ENCODE measurements at places on chromosomes 6 and 20.

DNA sequence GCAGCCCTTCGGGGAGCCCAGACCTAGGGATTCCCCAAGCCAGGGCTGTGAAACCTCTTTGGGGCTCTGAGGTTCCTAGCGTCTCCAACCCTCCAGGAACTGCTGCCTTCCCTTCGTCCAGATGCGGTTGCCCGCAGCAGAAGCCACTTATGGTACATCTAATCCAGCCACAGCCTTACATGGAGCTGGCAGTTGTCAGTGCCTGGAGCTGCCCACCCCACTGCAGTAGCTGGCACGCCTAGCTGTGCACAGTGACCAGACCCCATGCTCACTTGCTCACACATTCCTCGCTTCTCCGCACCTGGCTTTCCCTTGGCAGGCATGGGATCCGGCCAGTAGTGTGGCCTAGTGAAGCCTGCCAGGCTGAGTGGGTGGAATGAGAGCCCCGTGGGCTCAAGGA is 547.6 kb downstream of the TBC1D32 start:
- no peak for DNase-seq

GRCh38 chr20:58712151-58712791 is 19.7 kb downstream of the NPEPL1 start:
- DNase-seq, result peak; percentile 1

DNA sequence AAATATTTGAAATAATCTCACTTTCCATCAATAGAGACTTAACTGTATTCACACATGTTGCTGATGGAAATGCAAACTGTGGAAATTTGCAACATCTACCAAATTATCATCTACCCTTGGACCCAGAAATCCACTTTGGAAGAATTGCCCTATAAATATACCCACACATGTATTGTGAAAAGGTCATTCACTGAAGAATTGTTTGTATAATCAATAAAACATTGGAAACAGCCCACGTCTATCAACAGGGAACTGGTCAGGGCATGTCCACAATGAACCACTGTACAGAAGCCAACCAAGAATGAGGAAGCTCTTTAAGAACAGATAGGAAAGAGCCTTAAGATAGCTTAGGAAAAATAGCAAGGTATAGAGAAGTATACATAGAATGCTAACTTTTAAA is 36.2 kb downstream of the PXDC1 start:
- DNase-seq, result no peak

GRCh38 chr20:36377348-36378326 is 71.5 kb downstream of the DLGAP4 start:
- DNase-seq, result no peak

- no peak for DNase-seq
Measured at GRCh38 chr6:136511926-136512325, 38.3 kb downstream of the MAP7 start.

GRCh38 chr6:168937054-168937453 is 316.6 kb downstream of the THBS2 start:
- DNase-seq, result no peak

DNA sequence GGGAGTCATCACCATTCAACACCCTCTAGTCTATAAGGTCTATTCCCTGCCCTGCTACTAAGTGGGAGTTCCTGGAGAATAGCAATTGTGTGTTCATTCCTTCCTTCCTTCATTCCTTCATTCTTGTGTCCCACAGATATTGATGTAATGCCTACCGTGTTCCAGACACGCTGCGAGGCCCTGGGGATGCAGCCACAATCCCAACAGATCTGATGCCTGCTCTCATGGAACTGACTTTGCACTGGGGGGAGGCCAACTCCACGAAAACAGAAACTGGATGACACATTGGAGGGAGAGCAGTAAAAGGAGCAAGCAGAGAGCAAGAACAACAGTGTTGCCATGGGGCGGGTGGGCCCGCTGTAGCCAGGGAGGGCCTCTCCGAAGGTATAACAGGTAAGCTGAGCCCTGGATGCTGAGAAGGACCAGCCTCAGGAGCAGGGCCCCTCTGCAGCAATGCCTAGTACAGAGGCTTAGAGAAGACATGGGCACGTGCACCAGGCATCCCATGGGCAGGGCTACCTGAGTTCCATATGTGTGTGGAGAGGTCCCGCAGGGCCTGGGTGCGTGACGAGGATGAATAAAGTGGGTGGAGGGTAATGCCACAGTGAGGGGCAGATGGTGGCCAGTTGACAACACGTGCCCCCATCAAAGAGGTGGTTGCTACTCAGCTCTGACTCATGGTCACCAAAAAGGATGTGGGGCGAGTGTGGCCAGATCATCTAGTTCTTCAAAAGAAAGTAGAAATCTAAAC is 173.9 kb downstream of the NFATC2 start:
- no peak for DNase-seq

- DNase-seq, result no peak
Measured at GRCh38 chr6:4930025-4930691, 73.7 kb downstream of the RPP40 start.

DNA sequence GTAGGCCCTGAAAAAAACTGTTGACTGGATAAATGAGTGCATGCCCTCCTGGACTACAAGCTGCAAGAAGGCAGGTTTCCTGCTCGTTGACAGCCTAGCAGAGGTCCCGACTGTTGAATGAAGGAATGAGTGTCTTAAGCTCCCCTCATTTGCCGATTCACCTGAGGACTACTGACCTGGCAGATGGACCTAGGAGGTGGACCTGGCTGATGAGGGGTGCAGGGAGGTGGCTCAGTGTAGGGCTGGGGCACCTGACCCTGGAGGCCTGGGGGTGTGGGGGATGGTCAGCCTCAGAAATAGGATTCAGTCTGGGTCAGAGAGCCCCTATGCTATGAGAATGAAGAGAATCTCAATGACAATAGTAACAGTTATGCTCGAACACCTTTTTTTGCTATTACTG is 11.6 kb upstream of the TFAP2C start:
- no peak for DNase-seq

- no peak for DNase-seq
Measured at GRCh38 chr20:9363673-9364072, 150.7 kb upstream of the LAMP5 start.

DNA sequence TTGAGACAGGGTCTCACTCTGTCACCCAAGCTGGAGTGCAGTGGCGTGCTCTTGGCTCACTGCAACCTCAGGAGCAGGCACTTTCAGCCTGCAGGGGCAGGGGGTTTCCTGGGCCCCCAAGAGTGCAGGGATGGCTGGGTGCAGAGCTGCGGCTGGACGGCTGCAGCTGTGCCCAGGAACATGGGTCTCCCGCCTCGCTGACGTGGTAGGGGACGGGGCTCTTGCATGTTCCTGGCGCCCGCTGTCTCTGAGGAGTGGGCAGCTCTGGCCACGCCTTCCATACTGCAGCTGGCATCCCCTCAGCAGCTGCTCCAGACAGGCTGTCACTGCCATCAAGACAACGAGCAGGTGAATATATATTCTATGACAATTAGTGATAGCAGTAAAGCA is 2.2 kb upstream of the DEK start:
- no peak for DNase-seq

- DNase-seq, result no peak
Measured at GRCh38 chr6:21022343-21023107, 488.3 kb downstream of the CDKAL1 start.

- no peak for DNase-seq
Measured at GRCh38 chr6:26221186-26221585, 134.0 kb downstream of the HFE start.

- no peak for DNase-seq
Measured at GRCh38 chr6:139154881-139155547, 20.1 kb downstream of the HECA start.

DNA sequence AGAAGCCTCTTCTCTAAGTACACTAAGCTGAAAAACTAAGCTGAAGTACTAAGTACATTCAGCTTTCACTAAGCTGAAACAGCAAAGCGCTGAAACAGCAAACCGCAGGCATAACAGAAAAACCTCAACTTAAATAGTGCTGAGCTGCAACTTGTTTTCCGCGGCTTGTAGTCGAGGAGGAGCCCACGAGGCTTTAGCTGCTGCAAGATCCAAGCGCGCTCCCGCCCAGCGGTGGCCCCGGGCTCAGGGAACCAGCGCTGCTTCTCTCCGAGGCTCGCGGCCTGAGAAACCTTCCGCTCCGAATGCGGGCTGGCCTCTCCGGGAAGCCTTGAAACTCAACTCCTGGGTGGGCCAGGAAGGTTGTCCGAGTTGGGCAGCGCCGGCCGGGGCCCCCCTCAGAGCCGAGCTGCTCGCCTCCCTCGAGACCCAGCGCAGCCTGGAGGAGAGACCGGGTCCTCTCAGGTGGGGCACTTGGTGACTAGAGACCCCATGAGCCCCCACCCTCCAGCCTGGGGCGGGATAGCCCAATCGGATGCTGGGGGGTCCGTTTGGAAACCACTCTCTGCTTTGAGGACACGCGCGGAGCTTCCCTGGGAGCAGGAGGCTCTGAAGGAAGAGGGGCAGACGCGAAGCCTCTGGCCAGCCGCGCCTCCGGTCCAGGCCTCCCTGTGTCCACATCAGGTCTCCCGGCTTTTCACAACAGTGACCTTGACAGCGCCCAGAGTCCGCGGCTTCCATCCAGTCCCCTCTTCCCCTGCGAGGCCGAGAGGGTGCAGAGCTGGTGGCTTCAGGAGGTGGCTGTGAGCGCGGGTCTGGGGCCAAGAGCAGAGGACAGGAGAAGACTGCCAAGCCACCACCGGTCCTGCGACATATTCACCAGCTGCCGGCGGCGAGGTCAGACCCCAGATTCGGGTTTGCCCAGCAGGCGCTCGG is 38.1 kb upstream of the HLA-E start:
- peak; percentile 64 for DNase-seq

- no peak for DNase-seq
Measured at GRCh38 chr6:111980971-111981840, 72.7 kb upstream of the CCN6 start.

GRCh38 chr6:136751522-136751956 is 40.7 kb downstream of the MAP3K5 start:
- peak; percentile 25 for DNase-seq

DNA sequence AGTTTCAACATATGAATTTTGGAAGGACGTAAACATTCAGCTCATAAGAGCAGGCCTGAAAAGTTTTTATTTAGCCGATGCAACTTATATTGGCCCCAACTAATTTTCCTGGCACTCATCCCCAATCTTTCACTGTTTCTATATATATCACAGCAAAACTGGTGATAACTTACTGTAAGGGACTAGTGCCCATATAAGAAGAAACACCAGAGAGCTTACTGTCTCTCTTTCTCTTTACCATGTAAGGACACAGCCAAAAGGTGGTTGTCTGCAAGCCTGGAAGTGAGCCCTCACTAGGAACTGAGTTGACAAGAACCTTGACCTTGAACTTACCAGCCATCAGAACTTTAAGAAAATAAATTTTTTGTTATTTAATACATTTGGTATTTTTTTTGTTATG is 807.4 kb upstream of the CITED2 start:
- DNase-seq, result no peak

DNA sequence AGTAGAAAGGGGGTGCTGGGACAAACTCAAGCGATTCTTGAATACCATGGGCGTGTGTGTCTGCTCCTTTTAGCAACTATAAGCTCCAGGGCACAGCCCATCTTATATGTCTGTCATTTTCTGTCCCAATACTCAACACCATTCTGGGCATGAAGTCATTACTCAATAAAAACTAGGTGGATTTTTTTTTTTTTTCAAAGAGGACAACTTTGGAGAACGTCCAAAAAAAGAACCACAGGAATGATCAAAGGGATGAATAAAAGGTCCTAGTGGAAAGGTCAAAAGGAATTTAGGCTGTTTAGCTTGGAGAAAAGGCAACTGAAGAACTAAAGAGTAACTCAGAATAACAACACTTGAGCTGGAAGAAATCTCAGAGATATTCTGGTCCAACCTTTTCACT is 24.4 kb downstream of the UQCC1 start:
- no peak for DNase-seq

- DNase-seq, result no peak
Measured at GRCh38 chr20:16209951-16210361, 363.3 kb downstream of the KIF16B start.

DNA sequence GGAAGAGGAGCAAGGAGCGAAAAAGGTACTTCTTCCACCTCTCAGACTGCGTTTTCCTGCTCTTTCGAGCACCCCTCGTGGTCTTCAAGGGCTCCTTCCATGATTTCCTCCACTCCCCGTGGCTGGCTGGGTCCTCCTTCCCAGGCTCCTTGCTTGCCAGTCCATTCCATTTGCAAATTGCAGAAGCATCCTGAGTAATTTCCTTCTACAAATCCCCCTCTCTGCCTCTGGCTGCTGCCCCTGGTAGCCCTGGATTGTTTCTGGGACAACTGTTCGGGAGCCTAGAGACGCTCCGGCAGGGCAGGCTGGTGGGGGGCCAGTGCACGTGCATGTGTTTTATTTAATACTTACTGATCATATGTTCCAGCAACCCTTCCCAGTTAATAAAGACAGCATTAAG is 173.1 kb downstream of the ZMYND8 start:
- DNase-seq, result no peak

GRCh38 chr6:42714098-42714761 is 8.2 kb downstream of the PRPH2 start:
- DNase-seq, result no peak

- DNase-seq, result no peak
Measured at GRCh38 chr20:1391640-1392442, 1.0 kb downstream of the FKBP1A start.

DNA sequence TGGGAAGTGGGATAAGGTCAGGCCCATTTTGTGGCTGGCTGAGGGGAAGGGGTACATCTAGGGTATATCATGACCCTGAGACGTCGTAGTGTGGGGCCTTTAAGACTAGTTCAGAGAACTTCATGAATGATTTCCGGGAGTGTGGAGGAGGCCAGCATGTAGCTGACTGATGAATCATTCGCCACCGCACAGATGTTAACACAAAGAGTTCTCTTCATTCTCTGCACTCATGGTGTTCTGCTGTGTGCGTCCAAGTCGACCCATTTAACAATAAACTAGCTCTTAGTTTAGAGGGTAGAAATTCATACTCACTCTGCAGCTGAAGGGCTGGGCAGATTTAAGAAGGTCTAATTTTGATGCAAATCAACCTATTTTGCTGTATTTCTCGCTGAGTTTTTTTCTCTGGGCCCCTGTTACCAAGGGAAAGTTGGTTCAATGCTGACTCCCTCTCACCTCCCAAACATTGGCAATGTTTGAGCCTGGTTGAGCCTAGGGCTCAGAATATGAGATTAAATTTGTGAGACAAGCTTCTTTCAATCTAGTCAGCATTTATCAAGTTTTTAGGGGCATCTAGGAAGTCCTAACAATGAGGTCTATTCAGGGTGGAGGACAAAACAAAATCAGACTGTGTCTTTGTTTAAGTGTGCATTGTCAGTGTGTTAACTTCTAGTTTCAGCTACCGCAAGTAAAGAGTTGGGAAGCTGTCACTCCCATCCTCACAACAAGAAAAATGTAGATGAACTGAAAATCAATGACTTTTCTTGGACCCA is 106.8 kb upstream of the CBLN4 start:
- no peak for DNase-seq

- no peak for DNase-seq
Measured at GRCh38 chr20:44422083-44422482, 53.6 kb upstream of the TTPAL start.

GRCh38 chr20:40802886-40803285 is 113.8 kb upstream of the MAFB start:
- no peak for DNase-seq

DNA sequence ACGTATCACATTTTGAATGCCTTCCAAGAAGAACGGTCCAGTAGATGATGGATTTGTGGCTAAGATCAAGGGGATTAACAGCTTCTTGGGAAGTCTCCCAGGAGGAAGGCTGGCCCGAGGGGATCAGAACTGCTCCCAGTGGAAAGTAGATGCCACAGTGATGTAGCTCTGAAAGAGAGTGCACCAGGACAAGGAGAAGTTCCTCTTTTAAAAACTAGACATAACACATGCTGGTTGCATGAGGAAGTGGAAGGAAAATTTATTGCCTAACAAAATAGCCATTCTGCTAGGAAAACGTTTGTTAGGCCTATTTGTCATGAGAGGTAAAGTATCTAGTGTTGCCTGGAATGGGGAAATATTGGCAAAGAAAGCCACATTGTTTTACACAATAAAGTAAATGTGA is 87.8 kb downstream of the CDH26 start:
- no peak for DNase-seq

Data from stimulated activated CD4-positive, alpha-beta T cell treated with anti-CD3 and anti-CD28 coated beads, Interleukin-4, amount 100 ng/mL, for 24 hours (primary cell).